ENCODE measurements at places on chromosomes 12 and 14.

GRCh38 chr14:92540472-92541048, 27.0 kb downstream of the RIN3 start:
- DNase-seq: no peak

- DNase-seq: no peak
Observed at GRCh38 chr14:94471045-94471444, 5.0 kb downstream of the SERPINA9 start.

DNA sequence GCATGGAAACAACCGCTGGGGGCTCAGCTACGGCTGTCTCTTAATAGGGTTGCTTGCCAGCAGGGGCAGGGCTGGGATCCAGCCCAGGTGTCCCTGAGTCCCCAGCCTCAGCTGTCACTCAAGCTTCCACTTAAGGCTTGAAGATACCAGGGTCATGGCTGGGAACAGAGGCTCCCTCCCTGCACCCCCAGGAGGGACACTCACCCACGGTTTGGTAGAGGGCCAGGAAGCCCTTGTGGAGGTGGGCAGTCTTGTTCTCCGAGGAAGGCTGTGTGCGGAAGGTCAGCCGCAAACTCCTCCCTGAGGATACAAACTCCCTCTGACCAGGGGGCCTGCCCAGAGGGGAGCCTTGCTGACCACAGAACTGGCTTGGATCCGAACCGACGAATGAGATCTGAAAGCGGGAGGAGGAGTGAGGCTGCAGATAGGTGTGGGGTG, 7.3 kb downstream of the C1RL start:
- DNase-seq: no peak

DNA sequence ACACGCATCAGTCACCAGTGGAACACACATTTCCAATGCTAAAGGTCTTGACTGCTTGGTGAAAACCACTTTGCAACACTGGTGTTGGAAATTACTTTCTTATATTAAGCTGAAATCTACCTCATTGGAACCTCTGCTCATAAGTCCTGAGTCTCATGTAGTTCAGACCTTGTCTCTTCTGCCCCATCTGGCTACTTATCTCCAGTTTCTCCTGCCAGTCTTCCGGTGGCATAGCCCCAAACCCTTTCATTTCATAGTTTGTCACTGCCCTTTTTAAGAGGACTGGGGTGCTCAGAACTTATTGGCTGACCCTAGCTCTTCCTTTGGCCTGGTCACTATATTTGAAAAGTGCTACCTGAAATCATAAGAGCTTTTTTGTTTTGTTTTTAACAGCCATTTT, 43.7 kb downstream of the HELB start:
- DNase-seq: no peak

- DNase-seq: no peak
Observed at GRCh38 chr12:43737646-43738045, 20.9 kb downstream of the PUS7L start.

DNA sequence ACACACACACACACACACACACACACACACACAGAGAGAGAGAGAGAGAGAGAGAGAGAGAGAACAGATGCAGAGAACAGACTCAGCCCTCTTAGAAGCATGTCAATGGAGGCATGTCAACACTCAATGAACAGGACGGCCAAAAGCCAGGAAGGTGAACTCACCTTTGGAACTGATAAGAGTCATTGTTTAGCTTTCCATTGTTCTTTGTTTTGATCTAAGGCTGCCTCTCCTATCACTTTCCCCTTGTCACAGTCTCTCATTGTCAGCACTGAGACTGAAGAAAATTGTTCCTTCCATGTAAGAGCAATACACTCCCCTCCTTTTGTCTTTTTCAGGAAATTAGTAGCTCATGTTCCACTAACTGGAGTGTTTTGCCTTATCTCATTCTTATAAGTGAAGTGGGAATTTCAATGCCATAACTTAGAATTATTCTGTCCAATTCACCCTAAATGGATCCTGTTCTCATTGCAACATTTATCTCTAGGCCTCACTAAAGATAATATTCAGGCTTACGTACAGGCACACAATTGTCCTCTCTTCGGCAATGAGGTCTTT, 218.0 kb downstream of the DUSP6 start:
- no peak for DNase-seq

DNA sequence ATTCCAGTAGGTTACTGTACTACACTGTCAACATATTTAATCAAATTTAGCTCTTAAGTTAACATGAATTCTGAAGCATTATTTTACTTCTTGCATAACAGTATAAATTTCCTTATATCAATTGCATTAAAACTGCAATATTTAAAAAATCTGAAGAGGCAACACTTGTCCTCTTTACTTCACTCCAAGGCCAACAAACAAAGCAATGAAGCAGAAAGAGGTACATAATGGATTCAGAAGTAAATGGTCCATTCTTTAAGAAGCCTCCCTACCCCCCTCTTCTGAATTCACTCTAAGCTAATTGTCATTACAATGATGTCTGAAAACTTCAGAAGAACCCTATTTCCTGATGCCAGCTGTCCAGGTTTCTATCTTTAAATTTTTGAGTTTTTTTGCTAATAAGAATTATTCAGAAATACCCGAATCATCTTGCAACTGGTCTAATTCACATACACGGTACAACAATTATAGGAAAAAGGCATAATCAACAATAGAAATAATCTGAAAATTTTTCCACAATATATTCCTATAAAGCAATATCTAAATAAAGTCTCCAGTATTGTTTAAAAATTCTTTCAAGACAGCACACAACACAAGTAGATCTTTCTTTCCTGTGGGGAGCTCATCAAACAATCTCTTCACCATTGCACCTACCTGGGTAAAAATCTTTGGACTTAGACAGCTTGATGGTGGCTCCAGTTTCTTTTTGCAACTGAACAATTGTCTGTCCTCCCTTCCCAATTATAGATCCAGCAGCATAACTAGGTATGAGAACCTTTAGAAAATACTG, 2.9 kb downstream of the NOVA1 start:
- DNase-seq: no peak

DNA sequence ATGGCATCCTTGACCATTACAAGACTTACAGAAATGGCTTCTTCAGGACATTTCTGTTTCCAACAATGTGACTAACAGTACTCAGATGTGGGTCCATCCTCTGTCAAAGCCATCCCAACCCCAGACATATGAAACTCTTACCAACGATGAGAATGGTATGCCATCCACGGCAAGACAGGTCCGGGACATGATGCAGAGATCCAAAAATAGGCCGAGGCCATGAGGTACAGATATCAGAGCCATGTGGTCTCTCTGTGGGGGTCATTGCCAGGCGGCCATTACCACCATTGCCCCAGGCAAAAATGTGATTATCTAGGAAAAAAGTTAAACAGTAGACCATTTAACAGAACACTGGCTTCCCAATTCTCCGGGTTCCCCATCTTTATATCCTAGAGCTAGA, 27.5 kb downstream of the ZC2HC1C start:
- no peak for DNase-seq

- DNase-seq: no peak
Observed at GRCh38 chr12:121926874-121927706, 8.7 kb downstream of the CFAP251 start.
